Fibroblast of gingiva (primary cell): ENCODE measurements at places on chromosomes 11 and 22.
A peak's percentile ranks its signal among the peaks of the same experiment; 100 is the strongest.

- DNase-seq = no peak
Measured at GRCh38 chr22:39183991-39184585, 31.6 kb upstream of the CBX7 start.

GRCh38 chr11:15707971-15708370 lies 593.2 kb downstream of the INSC start:
- peak; percentile 83 for DNase-seq

DNA sequence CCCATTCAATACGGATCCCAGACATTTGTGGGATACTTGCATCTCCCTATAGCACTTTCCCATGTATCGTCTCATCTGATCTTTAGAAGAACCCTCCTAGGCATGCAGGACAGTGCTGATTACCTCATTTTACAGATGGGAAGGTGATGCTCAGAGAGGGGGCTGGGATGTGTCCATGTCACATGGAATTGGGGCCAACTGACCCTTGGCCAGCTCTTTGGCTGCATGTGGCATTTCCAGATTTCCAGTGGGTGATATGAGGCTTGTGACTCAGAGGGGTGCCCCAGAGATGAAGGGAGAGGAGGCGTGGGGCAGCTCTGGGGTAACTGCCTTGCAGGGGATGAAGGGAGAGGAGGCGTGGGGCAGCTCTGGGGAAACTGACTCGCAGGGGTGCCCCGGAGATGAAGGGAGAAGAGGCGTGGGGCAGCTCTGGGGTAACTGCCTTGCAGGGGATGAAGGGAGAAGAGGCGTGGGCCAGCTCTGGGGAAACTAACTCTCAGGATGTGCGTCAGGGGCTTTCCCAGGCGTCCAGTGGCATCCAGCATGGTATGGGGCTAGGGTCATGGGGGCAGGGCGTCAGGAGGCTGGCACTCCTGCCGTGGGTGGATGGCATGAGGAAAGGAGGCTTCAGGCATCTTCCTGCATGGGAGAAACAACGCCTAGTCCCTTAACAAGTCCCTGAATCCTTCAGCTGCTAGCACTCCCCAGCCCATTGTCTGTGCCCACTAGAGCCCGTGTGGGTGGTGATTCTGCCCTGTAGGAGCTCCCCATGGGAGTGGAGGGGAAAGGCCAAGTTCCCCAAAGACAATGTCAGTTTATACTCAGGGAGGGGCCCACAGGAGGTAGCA lies 11.9 kb upstream of the CERK start:
- DNase-seq = no peak

DNA sequence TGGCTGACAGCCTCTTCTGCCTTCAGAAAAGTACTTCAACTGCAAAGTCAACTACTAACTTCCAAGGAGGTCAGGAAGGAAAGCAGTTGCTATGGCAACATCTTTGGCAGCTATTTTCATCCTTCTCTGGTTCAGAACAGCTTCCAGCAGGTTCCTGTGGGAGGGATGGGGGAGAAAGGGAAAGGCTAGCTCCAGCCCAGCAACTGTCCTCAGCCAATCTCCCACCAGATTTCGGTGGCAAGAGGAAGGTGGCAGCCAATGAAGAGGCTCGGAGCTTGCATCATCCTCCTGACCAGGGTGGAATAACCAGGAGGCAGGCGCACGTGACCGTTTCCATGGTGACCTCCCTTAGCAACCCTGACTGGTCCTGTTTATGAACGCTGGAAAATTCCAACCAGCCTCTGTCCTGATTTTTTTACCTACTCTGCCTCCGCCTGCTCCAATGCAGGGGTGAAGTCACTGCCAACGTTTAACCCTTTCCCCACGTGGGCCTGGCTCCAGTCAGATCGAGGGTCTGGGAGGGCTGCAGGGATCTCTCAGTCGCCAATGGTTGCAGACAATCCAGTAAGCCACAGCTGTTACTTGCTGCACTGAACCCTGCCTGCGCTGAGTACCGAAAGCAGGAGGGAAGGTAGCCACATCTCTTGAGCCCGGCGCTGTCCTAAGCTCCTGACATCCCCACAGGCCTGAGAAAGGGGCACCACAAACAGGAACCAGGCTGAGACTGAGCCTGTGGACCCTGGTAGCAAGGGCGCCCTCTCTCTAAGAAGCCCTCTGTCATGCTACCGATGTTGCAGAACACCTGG lies 11.2 kb upstream of the MALAT1 start:
- DNase-seq = peak; percentile 100

- DNase-seq = no peak
Measured at GRCh38 chr11:134518616-134519389, 106.8 kb upstream of the B3GAT1 start.

GRCh38 chr11:19714387-19715363 lies 2.0 kb downstream of the NAV2 start:
- no peak for DNase-seq
